ENCODE measurements at places on chromosomes 1 and 21.
A peak's percentile ranks its signal among the peaks of the same experiment; 100 is the strongest.

DNA sequence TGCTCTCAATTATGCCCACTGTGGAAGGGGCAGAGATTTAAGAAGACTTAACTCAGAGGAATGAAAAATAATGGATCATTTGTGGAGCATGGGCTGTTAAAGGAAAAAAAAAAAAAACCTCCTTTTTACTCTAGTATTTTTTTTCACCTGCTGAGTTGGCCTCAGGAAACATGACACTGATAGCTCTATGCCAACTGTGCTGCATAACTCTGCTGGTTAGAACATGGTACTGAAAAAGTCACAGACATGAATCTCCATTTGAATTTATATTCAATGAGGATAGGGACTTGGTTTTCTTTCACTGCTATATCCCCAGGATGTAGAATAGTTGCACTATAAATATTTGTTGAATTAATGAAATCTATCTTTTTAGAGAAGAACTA, 86.1 kb upstream of the KIAA0040 start:
- DNase-seq = peak; percentile 18

DNA sequence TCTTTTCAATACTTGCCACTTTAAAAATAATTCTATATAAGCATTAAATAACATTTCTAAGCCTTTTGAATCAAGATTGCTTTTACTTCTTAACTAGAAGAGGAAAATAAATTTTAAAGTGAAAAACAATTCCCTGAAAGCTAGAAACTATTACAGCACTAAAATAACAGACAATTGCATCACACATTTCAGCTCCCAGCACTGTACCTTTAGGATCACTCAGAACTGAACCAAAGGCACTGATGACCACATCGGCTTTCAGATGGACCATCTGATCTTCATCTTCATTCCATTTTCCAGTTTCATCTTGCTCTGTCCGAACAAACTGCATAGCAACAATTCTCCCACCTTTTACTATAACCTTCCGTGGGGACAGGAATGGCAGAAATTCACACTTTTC, 347.3 kb downstream of the DPYD start:
- DNase-seq = no peak

DNA sequence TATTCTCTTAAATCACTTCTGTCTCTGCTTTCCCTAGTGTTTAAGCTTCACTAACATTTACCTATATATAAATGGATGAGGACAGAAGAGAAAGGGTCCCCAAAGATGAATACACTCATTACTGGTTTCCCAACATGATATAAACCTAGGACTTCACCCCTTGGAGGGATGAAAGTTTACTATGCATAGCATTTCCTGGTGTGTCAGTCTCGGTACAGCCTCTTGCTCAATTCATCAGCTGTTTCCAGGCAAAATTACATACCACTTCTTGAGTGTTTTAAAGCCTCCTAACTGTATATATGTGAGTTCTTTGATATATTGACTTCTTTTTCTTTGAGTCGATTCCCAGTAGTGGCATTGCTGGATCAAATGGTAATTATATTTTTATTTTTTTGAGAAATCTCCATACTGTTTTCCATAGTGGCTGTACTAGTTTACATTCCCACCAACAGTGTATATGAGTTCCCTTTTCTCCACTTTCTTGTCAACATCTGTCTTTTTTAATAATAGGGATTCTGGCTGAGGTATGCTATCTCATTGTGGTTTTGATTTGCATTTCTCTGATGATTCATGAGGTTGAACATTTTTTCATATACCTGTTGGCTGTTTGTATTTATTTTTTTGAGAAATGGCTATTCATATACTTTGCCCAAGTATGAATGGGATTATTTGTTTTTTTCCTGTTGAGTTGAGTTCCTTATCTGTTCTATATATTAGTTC, 259.3 kb upstream of the CACYBP start:
- DNase-seq = no peak

DNA sequence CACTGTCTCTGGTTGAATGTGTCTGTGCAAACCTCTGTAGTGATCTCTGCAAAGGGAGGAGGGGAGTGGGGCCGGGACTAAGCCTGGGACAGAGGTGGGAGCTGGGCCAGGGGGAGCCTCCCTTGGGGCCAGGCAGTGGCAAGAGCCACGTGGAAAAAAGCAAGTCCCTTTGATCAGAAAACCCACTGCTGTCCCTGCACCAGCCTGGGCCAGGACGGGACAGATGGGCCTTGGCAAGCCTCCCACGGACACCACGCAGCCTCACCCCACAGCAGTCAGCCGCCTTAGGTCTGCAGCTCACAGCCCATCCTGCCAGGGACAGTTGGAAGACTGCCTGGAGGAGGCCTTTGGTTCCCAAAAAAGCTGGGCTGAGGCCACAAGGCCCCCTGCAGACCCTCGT, 11.7 kb upstream of the TRAPPC10 start:
- DNase-seq = no peak

GRCh38 chr1:196464480-196464941, 143.7 kb downstream of the KCNT2 start:
- DNase-seq = peak; percentile 8

DNA sequence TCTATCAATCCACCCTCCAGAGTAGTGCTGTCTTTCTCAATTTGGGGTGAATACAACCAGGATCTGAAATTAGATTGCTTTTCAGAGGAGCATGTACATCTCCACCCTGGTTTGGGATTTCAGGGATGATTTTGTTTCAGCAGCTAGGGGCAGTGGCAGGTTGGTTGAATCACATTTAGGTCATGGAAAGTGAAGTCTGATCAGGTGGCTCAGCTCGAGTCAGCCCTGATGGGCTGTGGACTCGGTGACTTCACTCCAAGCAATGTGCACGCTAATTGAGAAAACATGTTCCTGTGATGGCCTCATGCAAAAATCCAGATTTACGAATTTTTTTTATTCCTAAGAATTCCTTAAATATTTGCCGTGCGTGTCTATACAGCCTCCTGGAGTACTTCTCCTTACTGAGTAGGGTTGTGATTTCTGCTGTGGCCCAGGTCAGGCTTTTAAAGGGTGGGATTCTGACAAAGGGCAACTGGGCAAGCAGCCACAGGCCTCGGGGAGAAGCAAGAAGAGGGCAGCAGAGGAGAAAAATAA, 7.5 kb downstream of the NGF start:
- DNase-seq = no peak

DNA sequence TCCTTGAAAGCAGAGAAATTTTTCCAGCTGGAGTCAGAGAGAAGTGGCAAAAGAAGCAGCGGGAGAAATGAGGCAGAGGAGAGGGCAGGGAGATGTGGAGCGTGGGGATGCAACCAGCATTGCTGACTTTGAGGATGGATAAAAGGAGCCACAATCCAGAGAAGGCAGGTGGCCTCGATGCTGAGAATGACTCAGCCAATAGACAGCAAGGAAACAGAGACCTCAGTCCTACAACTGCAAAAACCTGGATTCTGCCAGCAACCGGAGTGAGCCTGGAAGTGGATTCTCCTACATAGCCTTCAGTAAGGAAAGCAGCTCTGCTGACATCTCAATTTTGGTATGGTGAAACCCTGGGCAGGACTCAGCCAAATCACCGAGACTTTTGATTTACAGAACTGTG, 128.9 kb upstream of the ATP1B1 start:
- no peak for DNase-seq

- no peak for DNase-seq
These were observed 745 bp downstream of the MAGI3 start for GRCh38 chr1:113390871-113391648.

DNA sequence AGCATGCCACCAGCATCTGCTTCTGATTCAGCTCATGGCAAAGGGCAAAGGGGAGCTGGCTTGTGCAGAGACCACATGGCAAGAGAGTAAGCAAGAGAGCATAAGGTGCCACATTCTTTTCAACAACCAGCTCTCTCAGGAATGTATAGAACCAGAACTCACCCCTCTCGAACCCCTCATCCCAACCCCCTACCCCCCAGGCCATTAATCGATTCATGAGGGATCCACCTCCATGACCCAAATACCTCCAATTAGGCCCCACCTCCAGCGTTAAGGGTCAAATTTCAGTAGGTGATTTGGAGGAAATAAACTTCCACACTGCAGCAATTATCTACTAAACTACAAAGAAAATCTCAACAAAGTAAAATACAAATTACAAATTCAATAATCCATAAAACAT, 32.2 kb upstream of the LRRC7 start:
- no peak for DNase-seq

GRCh38 chr1:222557148-222557547, 9.2 kb upstream of the HHIPL2 start:
- no peak for DNase-seq

DNA sequence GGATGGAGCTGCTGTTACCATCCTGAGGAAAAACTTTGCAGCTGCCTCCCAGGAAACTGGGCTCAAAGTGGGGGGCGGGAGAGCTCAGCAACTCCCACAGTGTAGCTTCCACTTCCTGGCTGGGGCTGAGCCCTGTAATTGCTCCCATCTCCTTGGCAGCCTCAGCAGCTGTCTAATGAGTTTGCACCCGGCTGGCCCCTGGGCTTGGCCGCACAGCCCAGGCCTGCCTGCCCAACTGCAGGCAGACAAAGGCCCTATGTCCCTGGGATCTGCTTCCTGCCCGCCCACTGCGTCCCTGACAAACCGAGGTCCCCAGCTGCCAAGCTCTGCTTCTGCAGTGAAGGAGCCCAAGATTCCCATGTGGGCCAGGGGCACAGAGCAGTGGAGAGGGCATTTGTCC, 30.1 kb downstream of the EDN2 start:
- no peak for DNase-seq

- DNase-seq = no peak
These were observed 7.8 kb downstream of the C2CD2 start for GRCh38 chr21:41945982-41946381.

DNA sequence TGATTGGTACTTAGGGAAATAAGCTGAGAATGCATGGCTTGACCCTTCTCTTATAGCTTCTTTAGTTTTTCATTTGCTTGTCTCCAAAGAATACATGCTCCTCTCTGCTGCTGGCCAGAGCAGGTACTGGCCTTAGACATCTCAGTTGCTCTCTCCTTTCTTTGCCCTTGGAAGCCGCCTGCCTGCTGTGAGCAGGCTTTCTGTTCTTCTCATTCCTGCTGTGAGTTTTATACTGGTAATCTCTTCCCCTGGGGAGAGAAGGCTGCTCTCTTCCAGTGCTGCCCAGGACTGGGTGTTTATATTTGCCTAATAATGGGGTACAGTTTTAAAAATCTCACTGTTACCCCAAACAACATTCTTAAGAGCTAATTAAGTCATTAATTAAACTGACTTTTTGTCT, 323.5 kb upstream of the LRRC7 start:
- no peak for DNase-seq

- no peak for DNase-seq
These were observed 3.7 kb upstream of the TRABD2B start for GRCh38 chr1:48000883-48001282.

- DNase-seq = no peak
These were observed 13.5 kb upstream of the ZBED6 start for GRCh38 chr1:203781962-203782361.

GRCh38 chr1:40030528-40031135, 9.9 kb upstream of the CAP1 start:
- DNase-seq = no peak

DNA sequence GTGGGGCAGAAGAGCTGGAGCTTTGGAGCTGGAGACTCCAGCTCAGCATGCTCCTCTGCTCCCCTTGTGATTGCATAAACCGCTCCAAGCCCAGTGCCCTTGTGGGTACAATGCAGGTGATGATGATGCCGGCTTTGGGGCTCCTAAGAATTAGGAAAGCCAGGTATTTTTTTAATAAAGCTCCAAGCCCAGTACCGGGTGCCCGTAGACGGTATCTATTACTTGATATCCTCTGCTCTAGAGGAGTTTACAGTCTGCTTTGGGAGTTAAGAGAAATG, 27.2 kb downstream of the TENT5C start:
- DNase-seq = no peak

DNA sequence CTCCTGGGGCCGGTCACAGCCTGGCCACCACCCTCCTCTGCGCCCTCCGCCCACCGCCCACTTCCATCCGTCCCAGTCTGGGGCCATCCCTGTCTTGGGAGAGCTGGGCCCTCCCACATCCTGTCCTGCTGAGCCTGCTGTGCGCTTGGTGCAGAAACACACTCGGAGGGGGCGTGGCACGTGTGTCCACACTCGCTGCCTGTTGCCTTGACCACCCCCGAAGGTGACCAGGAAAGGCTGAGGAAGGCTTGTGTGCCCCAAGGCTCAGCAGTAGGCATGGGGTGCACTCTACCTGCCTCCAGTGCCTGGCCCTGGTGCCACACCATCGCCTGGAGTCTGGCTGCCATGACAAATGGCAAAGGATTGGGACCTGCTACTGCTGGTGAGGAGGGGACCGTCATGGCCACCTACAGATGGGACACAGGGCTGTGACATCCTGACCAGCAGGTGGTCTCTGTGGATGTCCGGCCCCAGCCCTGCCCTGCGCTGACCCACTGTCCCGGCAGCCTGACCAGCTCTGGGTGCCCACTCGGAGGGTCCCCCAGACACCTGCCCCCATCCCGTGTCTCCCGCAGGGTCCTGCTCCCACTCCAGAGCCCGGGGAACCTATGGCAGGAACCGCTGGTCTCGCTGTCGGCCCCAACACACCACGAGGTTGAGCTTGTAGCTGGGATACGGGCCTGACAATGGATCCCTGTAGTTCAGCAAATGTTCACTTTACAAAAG, 23.2 kb upstream of the PTTG1IP start:
- DNase-seq = no peak

DNA sequence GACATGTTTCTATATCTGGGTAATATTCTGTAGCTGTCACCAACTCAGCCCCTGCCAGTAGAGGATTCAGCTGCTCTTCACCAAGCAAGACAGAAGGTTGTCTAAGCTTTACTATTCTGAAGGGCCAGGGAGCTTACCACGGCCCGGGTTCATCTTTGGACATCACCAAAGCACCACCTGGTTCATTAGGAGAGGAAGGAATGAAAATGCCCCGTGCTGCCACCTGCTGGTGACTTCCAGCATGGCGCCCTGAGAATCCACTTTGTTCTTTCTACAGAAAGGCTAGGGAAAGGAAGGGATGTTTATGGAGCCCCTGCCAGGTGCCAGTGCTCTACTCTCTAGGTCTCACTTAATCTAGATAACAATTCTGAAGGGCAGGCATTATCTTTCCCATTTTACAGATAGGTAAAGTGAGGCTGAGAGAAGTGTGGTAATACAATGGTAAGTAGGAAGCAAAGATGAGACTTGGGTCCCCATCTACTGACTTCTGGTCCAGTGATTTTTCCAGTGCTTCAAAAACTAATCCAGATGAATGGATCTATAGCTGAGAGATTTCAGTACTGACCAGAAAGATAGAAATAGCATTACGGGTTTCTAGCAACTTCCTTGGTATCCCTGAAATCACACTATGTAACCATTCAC, 79.5 kb downstream of the BEND5 start:
- no peak for DNase-seq

GRCh38 chr1:157161901-157162300, 23.7 kb upstream of the ETV3 start:
- no peak for DNase-seq
